ENCODE measurements at places on chromosomes 5 and 9.

DNA sequence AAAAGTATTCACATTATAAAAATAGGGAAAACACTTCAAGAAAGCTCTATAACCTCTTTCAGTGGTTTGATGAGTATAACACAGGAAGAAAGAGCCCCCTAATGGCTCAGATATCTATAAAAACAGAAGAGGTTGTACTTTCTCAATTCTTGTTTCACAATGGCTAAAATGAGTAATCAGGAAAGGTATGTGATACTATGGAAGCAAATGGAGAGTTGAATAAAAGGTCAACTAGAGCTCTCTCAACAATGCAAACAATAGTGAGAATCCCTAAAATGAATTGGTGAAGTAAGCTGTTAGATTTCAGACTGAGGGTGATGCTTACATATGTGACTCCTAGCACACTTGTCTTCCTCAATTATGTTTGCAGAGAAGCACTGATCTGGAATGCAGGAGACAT, 584.6 kb upstream of the CDH18 start:
- DNase-seq, result peak; percentile 81

- DNase-seq, result no peak
Measured at GRCh38 chr5:75017971-75018370, 34.4 kb downstream of the GCNT4 start.

DNA sequence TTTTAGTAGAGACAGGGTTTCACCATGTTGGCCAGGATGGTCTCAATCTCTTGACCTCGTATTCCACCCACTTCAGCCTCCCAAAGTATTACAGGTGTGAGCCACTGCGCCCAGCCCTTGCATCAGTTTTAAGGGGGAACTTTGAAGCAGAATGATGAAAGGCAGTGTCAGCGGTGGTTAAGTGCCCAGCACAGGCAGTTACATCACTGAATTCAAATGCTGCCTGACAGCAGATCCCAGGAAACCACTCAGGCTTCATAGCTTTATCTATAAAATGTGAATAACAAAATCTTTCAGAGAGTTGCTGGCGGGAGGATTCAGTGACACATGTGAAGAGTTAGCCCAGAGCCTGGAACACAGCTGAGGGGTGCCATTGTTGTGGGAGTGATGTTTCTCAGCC, 26.5 kb downstream of the FGF1 start:
- DNase-seq, result no peak

GRCh38 chr9:130815242-130815808, 19.7 kb upstream of the ABL1 start:
- no peak for DNase-seq

GRCh38 chr5:40957048-40957447, 47.8 kb downstream of the C7 start:
- DNase-seq, result no peak

Measured in astrocyte (in vitro differentiated cells and primary cell).